ENCODE measurements at places on chromosomes 5 and 9.

GRCh38 chr9:105067895-105068580 lies 140.1 kb upstream of the ABCA1 start:
- no peak for DNase-seq

DNA sequence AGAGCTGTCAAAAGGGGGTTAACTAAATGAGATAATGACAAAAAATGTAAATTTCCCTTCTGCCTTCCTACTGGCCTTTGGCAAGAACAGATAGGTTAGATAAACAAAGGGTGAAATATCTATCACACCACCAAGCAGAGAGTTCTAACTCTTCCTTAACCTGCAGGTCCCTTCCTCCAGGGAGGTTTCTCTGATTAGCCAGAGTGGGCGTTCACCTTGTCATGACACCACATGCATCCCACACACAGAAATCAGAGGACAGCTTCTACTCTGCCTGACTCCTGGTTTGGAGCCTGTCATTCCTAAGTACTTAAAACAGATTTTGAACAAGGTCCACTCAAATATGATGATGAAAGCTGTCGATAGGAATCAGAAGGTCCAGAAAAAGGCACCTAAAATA lies 180.0 kb downstream of the CDK5RAP2 start:
- no peak for DNase-seq

GRCh38 chr9:36445800-36446361 lies 45.8 kb upstream of the RNF38 start:
- no peak for DNase-seq

- DNase-seq, result no peak
These were observed 436.7 kb upstream of the CDH9 start for GRCh38 chr5:27475063-27475462.

DNA sequence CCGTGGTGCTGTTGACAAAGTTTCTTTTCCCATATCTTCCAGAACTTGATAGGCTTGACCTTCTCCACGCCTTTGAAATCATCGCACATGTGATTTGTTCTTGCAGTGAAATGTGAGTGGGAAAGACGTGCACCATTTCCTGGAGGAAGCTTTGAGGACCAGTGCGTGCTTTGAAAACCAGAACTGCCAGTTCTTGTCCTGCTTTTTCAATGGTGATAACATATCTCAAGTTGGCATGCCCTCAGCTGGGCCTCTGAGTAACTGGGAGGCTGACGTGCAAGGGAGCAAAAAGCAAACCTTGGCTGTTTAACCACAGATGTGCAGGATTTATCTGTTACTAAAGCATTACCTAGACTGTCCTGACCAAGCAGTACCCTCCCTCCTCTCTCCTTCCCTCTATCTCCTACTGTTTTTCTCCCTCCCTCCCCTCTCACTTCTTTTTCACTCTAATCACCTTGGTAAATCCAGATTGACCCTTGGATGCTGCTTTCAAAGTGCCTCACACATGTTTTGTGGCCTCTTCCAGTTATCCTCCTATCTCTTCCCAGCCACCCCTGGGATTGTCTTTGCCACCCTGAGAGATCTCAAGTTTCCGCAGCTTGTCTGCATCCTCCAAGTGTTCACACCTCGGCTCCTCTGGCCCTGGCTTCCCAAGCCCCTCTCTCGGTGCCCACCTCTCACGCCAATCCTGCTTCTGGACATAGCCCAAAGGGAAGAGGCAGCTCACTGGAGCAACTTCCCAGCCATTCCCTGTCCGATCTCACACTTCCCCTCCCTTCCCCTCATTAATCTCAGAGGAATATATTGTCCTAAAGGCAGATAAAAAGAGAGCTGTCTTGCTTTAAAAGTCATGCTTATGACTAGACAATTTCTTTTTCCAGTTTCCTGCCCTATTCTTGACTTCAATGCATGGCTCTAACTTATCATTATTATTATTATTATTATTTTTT lies 198.3 kb downstream of the ERCC6L2 start:
- DNase-seq, result no peak

GRCh38 chr9:111069183-111069582 lies 30.9 kb upstream of the LPAR1 start:
- DNase-seq, result no peak

DNA sequence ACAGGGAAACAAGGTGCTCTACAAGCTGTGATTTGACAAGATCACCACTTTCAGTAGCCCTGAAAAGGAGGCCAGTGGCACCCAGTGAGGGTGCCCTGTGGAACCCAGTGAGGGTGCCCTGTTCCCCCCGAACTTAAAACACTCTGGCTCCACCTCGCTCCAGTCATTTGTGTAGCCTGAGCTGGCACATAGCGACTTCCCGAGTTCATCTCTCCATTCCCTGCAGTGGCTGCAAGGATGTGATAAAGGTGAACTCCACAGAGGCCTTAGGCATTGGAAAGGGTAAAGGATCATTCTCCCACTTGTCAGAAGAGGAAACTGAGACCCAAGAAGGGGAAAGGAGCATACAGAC lies 21.9 kb upstream of the ANXA6 start:
- no peak for DNase-seq

DNA sequence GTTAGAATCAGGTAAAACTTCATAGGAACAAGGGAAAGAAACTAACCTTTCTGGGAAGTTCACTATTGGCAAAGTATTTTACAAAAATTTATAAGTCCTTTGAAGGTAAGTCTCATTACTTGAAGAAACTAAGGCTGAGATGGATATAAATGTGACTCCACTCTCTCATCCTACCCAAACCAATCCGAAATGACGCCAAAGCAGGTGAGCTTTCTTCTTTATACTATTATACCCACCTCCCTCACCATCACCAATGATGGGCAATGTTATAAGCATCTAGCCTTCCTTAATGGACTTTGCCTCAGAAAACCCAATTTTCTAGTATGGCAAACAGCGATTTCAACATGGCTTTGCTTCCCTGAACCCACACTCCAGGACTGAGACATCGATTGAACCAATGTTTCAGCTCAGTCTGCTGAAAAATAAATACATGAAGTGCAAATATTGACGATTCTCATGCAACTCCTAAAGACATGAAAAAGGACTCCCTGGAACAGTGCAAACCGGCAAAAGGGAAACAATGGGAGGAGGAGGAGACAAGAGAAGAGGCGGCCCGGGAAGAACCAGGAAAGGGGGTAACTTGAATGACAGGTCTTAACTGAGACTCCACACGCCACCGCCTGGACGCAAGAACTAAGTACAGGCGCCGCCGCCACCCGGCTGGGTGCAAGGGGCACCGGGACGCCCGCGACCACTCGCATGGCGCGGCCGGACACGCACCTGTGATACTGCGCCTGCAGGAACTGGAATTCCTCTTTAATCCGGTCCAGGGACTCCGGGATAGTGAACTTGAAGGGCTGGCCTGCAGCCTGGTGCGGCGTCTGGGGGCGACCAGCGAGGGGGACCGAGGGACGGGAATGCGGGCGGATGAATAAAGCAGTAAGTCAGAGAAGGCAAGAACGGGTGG lies 2.5 kb downstream of the TLE1 start:
- peak; percentile 76 for DNase-seq

DNA sequence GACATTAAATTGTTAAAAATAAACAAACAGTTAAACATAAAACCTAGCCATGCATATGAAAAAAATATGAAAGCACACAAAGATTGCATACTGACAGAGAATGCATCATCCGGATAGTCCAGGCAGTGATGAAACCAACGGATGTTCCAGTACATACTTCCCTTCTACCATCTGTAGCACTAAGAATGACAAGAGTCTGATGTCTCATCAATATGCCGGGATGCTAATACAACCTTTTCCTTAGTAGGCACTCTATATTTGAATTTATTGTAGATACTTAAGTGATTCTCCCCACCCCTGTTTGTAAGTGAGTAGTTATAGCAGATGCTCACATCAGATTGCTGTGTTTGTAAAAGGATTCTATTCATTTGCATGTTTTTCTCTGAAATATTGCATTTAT lies 571.2 kb upstream of the WWC1 start:
- no peak for DNase-seq

- no peak for DNase-seq
These were observed 170.1 kb upstream of the ATP10B start for GRCh38 chr5:161022151-161022550.

GRCh38 chr5:74514888-74515551 lies 125.5 kb downstream of the ENC1 start:
- DNase-seq, result no peak

GRCh38 chr9:81772144-81772543 lies 82.8 kb upstream of the TLE1 start:
- DNase-seq, result no peak

- no peak for DNase-seq
These were observed 4.3 kb downstream of the SLC46A2 start for GRCh38 chr9:112886351-112886750.

DNA sequence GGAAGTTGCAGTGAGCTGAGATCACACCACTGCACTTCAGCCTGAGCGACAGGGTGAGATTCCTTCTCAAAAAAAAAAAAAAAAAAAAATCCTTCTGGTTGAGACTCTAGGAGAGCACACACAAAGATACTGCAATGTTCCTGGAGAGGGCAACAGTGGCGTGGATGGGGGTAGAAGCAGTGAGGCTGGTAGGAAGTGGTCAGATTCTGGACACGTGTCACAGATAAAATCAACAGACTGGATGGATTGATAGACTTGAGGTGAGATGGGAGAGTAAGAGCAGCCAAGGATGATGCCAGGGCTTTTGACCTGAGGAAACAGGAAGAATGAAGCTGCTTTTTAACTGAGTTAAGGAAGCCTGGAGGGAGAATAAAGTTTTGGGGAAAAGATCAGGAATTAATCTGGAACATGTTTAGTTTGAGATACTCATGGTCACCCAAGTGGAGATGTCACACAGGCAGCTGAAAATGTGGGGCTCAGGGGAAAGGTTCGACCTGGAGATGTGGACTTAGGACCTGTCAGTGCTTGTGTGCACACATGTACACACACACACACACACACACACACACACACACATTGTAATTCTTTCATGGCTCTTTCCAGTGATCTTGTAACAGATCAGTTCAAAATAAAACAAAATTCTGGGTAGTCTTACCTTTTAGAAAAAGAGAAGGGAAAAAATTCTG lies 88.1 kb downstream of the FANCC start:
- DNase-seq, result no peak

Measured in NCI-H2029 treated with DMSO at 0.1 percent for 48 hours (cell line).